ENCODE measurements at places on chromosomes 2 and 18.
A peak's percentile ranks its signal among the peaks of the same experiment; 100 is the strongest.

GRCh38 chr2:41736586-41736985 lies 311.2 kb upstream of the PKDCC start:
- no peak for DNase-seq

DNA sequence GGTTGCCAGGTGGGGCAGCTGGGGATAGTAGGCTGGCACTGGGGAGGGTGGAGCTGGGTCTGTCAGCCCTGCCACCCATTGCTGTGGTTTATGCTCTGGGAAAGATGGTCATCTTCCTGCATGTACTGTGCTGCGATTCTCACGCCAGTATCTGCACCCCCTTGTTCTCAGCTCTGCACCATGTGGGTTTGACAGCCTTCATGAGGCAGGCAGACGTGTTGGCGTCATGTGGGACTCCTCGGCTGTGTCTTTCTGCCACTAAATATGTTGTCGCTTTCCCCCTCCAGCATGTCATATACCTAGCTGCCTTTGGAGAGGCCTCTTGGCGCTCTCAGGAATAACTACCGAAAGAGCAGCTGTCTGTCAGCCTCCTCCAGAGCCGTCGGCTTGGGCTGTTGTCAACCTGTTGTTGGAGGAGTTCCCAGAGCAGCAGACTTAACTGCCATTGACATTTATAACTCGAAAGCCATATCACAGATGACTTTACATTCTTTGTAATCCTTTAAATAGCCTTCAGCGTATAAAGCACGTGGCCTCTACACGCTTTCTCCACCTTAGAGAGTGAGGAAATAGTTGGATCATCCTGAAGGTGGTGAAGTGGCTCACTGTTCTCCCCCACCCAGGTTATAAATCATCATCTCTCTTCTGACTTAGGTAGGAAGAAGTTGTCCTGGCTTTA lies 80.4 kb upstream of the MGAT5 start:
- no peak for DNase-seq

- no peak for DNase-seq
These were observed 154.0 kb downstream of the DYSF start for GRCh38 chr2:71607151-71607889.

DNA sequence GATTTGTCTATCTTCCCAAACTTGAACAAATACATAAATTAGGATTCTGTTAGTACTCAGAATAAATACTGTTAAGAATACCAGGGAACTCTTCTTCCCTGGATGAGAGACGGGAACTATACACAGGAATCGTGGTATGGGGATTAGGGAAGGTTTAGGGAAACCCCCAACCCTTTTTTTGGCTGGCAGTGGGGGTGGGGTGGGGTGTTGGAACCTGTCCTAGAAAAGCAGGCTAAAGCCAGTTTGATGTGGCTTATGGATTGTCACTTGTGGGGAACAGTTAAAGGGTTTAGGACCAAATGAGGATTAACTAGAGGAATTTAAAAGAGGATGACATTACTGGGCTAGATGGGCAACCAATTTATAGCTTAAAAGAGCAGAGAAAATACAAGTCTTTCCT lies 1.8 kb downstream of the SLC4A10 start:
- peak; percentile 67 for DNase-seq

DNA sequence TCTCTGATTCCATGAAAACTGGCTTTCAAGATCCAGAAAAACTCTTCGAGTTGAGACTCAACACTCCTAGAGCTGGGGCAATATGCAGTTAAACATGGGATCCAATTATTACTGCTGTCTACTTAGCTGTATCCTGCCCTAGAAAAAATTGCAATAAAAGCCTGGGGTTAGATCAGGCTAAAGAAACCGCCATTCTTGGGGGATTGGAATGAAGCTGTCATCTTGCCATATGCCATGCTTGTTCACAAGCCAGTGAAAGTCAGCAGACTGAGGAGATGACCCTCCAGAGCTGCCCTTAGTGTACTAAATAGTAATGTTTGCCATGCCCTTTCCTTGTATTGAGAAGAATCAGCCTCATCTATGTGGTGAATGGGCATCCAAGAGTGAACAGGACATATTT lies 30.9 kb upstream of the CYP26B1 start:
- no peak for DNase-seq
